ENCODE measurements at places on chromosomes 5 and 9. TPM values are rescaled to one million over a fixed set of nuclear protein-coding genes. Genes with fewer than 3 reads are reported as not detected.

DNA sequence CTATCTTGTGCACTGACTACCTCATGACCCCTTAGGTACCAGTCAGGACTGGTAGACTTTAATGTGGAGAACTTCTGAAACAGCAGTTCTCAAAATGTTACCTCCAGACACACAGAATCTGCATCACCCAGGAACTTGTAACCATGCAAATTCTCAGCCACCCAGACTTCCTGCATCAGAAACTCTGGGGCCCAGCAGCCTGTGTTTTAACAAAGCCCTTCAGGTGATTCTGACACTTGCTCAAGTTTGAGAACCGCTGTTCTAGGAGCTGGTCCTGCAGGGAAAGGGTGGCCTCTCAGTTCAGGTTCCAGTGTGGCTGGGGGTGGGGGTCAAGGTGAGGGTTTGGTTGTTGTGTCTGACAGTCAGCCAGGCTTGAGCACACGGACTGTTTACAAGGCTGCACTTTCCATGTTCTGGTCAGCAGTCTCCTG is 28.4 kb downstream of the ZFP62 start:
- DNase-seq: no peak

- DNase-seq: no peak
Measured at GRCh38 chr5:152437866-152438265, 32.8 kb upstream of the NMUR2 start.

The RECK gene
- total RNA-seq: 9.5 TPM

The FOXD4L6 gene
- total RNA-seq: 0.48 TPM

GRCh38 chr9:93031629-93032430 is 26.7 kb upstream of the SUSD3 start:
- DNase-seq: no peak

The SLC1A3 gene
- total RNA-seq: 24.4 TPM

- no peak for DNase-seq
Measured at GRCh38 chr9:11618241-11618805, 1005.5 kb upstream of the PTPRD start.

The IFNA13 gene
- total RNA-seq: not detected

DNA sequence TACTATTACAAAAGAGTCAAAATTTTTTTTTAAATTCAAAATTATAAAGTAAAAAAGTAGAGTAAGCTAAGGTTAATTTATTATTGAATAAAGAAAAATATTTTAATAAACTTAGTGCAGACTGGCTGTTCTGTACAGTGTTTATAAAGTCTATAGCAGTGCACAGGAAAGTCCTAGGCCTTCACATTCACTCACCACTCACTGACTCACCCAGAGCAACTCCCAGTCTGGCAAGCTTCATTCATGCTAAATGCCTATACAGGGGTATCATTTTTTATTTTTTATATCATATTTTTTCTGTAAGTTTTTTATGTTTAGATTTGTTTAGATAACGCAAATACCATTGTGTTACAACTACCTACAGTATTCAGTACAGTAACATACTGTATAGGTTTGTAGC is 700.7 kb upstream of the GRAMD2B start:
- DNase-seq: no peak

- DNase-seq: no peak
Measured at GRCh38 chr9:25724424-25724823, 46.2 kb upstream of the TUSC1 start.

- DNase-seq: no peak
Measured at GRCh38 chr5:179504600-179505396, 45.6 kb upstream of the RUFY1 start.

GRCh38 chr9:80699511-80699998 is 989.8 kb downstream of the TLE1 start:
- no peak for DNase-seq

DNA sequence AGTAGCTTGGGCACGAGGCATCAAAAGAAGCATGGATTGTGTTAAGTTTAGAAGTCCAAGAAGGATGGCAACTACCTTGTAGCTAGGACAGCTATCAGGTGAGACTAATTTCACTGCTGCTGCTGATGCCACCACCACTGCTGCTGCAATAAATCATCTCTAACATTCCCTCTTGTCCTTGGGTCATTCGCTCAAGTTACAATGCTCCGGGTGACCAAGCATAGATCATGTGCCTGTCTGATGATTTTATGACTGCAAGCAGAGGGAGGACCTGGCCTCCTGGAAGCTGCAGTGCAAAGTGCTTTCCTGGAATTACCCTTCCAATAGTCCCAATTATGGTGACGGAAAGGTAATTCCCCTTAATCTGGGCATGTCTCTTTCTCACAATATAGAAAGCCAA is 334.4 kb downstream of the PRELID2 start:
- DNase-seq: no peak

- DNase-seq: no peak
Measured at GRCh38 chr5:154236011-154236410, 45.5 kb downstream of the GALNT10 start.

GRCh38 chr9:117714282-117714681 is 10.1 kb downstream of the TLR4 start:
- no peak for DNase-seq

The SH3RF2 gene
- 1.0 TPM for total RNA-seq

GRCh38 chr9:93949694-93950449 is 5.3 kb downstream of the BARX1 start:
- DNase-seq: no peak

The BAAT gene
- total RNA-seq: 0.16 TPM

- no peak for DNase-seq
Measured at GRCh38 chr5:9284781-9285307, 261.0 kb downstream of the SEMA5A start.

DNA sequence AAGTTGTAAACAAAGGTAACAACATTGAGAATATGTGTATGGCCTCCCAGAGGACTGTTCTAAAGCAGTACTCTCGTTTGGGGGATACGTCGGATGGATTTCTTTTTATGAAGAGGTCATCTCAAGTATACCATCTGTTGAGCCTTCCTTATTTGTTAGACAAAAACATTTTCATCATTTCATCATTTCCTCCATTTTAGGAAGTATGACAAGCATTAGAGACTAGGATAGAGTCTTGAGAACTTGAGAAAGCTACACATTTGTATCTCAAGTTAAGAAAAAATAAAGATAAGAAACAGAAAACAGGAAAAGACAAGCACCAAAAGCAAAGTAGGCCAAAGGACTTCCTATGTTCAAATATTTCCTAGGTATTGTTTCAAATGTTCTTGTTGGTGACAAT is 307.0 kb downstream of the EFNA5 start:
- no peak for DNase-seq

GRCh38 chr5:126358525-126358924 is 64.7 kb upstream of the GRAMD2B start:
- DNase-seq: no peak

The NR2F1-AS1 gene
- total RNA-seq: 53.1 TPM

DNA sequence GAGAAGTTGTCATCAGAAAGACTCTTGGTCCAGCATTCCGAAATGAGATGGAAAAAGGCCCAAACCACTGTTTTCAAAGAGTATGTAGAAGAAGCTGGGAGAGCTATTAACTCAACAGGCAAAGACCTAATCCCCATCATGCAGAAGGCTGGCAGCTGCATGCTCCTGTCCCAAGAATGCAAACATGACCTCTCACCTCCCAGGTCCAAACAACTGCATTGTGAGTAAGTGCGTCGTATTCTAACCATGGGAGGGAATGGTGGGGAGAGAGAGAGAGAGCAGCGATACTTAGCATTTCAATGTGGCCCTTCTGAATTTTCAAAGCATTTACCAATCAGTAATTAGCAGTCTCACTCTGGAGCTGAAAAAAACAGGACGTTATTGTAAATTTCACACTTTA is 27.6 kb downstream of the TRPC7 start:
- DNase-seq: no peak

- no peak for DNase-seq
Measured at GRCh38 chr5:151633892-151634291, 42.8 kb upstream of the FAT2 start.

- DNase-seq: no peak
Measured at GRCh38 chr5:28576022-28576421, 1537.6 kb upstream of the CDH9 start.

DNA sequence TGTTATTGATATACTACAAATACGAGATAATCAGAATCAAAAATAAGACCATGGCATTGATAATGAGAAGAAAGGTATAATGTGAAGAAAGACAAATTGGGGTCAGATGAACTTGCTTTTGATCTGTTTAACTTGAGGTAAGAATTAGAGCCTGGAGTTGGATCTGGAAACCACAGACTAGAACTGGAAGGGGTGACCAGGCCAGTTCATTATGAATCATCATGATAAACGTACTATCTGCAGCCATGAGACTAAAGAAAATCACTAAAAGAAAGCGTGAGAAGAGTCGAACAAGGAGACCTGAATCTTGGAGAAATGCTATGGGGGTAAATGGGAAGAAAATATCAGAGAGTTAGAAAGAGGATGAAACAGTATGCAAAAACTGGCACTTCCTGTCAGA is 967.5 kb downstream of the NR2F1-AS1 start:
- DNase-seq: no peak

DNA sequence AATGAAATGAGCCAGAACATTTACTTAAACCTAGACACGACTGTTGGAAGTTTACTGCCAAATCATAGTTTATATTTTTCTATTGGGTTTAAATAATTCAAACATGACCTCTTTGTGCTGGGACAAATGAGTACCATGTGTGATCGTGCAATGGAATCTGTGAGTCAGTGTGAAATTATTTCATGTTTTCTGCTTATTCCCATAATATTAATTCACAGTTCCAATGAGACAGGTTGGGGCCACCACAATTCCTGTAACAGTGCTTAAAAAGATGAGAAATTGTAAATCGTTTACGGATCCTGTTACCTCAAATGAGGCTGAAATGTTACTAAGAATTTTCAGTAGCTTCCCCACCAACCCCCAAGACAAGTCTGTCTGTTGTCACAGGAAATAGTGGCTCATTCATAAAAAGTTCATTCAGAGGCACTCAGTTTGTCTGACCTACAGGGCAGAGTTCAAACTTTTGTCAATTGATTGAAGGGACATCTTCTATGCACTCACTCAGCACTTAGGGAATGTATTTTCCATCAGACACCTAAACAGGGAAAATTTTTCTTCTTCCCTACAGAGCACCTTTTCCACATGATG is 563.9 kb upstream of the ADAMTS16 start:
- DNase-seq: no peak

The MSX2 gene
- total RNA-seq: 1.1 TPM

The ANKRD33B gene
- 0.84 TPM for total RNA-seq

The SLC25A2 gene
- total RNA-seq: 0.72 TPM

DNA sequence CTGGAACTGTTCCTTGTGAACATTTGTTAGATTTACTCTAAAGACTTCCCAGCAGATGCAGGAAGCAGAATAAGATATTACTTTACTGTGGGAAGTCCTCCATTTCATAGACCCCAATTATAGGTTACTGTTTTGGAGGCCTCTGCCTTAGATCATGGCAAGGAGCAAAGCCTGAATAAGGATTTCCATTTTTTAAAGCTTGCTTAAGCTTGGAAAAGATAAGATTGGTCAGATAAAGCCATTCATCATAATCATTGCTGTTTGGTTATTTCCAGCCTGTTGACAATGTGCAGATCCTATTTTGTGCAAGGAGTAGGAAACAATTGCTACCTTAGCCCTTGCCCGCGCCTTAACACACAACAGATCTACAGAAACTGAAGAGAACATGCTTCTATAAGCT is 129.5 kb upstream of the ITGA1 start:
- DNase-seq: no peak

DNA sequence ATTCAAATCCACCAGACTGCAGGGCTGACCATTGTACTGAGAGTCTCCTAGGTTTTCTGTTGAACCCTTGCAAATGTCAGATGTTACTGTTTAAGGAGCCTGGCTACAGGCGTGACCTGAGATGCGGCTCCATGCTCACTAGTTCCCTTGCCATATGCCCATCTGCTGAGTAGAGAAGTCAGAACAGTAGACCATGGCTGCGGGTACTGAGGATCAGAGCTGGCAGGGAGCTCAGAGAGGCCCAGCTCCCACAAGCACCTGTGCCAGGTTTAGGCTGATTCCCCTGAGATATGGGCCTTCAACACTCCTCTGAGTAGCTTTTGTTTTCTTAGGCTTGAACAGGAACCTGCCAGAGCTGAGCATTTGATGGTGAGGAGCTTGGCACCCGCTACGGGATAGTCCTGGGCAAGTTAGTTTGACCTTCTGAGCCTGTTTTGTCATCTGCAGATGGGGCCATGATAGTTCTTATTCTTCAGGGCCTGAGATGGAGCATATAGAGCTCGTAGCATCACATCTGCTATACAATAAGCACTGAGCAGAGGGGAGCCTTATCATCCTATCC is 83.7 kb downstream of the BOD1 start:
- no peak for DNase-seq

DNA sequence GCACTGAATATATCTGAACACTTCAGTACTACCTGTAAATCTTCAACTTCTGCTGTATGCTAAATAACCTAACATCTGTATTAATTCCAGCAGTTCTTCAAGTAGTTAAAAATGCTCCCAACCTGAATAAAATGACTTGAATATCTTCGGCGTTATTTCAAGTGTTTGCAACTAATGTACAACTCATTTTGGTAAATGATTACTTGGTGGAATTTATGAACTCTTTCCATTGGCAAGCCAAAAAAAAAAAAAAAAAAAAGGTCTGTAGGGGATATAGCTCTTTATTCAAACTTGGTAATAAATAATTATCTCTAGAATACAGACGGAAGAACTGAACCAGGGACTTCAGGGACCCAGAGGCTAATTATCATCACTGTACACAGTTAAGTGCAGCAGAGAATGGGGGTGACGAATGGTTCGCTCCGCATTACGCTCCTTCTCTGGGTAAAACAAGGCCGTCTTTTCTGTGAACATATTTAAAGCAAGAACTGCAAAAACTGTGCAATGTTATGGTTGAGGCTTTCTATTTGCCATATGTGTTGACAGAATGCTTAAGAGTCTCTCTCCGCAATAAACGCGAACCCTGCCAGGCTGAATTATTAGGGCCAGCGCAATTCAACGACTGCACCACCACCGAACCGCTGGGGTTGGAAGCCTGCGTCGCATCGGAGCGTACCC is 1.9 kb upstream of the ERBIN start:
- DNase-seq: peak; percentile 48

- DNase-seq: no peak
Measured at GRCh38 chr5:117652036-117652957, 1077.7 kb upstream of the SEMA6A start.

The ADGRD2 gene
- not detected for total RNA-seq

- no peak for DNase-seq
Measured at GRCh38 chr5:160278343-160278742, 34.0 kb downstream of the CCNJL start.

The MEIKIN gene
- not detected for total RNA-seq

- DNase-seq: no peak
Measured at GRCh38 chr5:10839916-10840599, 79.0 kb upstream of the DAP start.

The INSL6 gene
- not detected for total RNA-seq

All from neural crest cell (in vitro differentiated cells).